ENCODE measurements at places on chromosomes 5 and 9.

GRCh38 chr9:83182071-83182470 lies 119.1 kb upstream of the RASEF start:
- no peak for DNase-seq

GRCh38 chr5:180784497-180785097 lies 18.0 kb downstream of the MGAT1 start:
- peak; percentile 92 for DNase-seq

DNA sequence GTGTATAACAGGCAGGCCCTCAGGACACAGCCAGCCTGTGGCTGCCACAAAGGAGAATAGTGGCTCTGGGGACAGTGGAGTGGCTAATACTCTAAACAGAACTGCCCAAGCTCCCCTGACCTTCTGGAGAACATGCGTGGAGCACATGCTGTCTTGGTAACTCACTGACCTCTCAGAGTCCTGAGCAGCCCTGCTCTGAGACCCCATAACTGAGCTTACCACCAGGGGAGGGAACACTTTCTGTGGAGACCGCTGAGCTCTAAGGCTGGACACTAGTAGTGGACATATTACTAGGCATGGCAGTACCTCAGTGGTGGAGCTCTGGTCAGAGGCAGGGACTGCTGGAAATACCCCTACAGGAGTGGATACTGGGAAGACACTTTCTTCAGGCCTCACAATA lies 60.2 kb upstream of the SPTLC1 start:
- DNase-seq, result no peak

- DNase-seq, result peak; percentile 53
Observed at GRCh38 chr5:58447226-58447625, 12.7 kb downstream of the PLK2 start.

GRCh38 chr5:117461403-117461802 lies 886.8 kb upstream of the SEMA6A start:
- DNase-seq, result no peak

DNA sequence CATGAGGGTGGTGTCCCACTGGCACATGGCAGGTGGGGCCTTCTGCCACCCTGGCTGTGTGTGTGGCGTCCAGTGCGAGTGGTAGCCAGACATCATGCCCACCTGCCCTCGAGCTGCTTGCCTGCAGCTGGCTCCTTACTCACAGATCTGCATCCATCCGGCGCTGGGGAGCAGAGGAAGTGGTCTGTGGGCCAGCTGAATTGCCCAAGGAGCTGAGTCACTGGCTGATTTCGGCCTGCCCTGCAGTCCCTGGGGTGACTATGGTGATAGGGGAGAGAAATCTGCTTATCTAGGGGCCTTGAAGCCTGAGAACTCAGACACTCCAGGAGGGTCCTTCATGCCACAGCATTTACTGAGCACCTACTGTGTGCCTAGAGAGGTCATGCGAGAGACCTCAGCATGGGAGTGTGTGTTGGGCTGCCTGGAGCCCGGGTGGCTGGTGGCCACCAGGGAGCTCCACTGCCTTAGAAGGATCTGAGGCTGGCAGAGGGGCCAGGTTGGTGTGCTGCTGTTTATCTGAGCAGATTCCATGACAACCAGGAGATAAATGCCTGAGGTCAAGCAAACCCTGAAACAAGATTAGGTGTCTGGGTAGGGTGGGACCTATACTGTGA lies 57.1 kb downstream of the SLC22A5 start:
- peak; percentile 96 for DNase-seq

DNA sequence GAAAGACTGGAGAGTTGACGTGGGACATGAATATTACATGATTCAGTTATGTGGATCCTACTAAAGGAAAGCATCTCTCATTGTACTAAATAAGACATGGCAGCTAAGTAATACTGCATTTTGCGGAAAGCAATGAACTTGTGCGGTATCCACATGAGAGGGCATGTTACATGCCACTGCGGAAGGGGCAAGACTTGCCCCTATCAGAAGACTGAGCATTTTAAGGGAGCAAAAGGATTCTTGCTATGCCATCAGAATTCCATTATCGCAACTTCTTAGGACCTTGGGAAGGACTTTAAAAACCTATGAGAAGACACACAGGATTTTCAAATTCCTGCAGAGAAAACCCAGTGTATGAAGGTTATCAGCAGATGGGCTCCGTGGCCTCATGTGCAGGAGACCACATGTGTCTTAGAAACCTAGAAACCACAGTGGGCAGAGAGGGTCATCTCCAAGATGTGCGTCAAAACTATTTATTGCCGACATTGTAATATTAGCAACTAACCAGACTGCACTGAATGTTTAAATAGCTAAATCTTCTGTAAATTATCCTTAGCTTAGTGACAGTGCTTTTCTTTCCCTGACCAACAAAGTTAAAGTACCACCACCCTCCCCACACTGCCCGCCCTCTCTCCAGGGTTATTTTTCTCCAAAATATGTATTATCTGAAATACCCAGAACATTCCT lies 457.7 kb downstream of the ICE1 start:
- no peak for DNase-seq

GRCh38 chr5:112930082-112930344 lies 8.0 kb upstream of the REEP5 start:
- no peak for DNase-seq

DNA sequence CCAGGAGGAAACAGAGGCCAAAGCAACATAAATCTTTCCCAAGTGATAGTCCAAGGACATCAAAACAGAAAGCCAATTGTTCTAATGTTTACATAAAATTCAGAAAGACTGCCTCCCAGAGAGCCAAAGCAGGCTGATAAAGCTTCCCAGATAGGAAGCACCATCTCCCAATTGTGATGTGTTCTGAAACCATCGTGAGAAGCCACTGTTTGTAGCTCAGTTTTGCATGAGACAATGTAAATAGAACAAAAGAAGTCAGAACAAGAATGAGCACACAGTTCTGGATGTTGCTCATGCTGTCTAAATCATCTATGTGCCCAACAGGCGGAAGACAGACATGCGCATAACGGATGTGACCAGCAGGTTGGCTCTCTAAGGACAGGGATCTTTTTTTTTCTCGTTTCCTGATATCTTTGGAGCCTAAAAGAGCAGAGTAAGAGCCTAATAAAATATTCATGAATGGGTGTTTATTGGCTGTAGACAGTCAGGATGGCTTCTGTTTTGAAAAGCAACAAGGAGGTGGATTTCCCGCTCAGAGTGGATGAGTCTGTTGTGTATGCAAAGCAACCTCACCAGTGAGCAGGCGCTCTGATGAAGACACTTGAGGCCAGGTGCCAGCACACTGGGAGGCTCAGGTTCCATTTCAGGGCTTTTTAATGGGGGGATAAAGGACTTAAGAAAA lies 113.6 kb downstream of the GNA14 start:
- peak; percentile 18 for DNase-seq

DNA sequence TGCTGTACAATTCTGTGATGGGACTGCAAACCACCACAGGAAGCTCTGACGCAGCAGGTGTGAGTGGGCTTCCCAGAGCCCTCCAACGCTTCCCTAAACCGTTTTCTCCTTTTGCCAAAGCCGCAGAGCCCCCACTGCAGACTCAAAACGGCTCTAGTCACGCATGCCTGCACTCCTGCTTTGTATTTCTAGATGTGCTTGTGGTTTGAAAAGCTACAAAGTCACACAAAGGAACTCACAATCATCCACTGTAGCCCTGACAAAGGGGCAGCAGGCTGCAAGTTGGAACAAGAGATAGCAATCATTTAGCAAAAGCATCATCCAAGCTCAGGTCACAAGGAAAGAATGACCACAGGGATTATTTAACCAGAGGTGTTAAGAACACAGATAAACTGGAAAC lies 79.3 kb downstream of the PTPN3 start:
- no peak for DNase-seq

DNA sequence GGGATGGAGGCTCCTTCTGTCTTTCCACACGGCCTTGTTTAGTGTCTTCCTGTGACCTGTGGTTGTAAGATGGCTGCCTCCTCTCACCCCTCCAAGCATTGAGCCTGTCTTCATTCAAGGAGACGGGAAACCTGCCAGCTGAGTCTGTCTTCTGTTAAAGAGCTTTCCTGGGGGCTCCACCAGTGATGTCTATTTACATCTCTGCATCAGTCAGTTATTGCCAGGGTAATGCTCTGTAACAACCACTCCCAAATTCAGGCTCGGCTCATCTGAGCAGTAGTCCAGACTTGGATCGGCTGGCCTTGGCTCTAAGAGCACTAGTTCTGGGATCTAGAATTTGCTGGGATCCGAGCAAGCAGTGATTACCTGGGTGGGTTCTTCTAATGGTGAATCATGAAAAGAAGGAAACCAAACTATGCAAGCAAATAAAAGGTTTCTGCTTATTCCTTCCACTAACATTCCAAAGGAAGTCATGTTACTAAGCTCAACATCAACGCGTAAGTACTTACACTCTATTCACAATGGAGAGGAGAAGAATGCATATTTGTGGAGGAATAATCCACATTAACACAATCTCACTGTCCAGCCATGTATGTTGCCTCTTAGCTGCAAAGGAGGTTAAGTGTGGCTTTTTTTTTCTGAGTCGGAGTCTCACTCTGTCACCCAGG lies 61.7 kb downstream of the GALNT12 start:
- DNase-seq, result no peak

GRCh38 chr9:128656416-128657343 lies at the start of gene DYNC2I2:
Gene DYNC2I2 (minus strand): TSS chr9:128656847. CDS start chr9:128656726, 121 bp downstream.
- DNase-seq, result peak; percentile 95

- peak; percentile 91 for DNase-seq
Observed at GRCh38 chr5:37248970-37249814, at the start of gene CPLANE1. Gene CPLANE1 (minus strand): TSS chr5:37249376. CDS start chr5:37247698, 1,678 bp downstream.

DNA sequence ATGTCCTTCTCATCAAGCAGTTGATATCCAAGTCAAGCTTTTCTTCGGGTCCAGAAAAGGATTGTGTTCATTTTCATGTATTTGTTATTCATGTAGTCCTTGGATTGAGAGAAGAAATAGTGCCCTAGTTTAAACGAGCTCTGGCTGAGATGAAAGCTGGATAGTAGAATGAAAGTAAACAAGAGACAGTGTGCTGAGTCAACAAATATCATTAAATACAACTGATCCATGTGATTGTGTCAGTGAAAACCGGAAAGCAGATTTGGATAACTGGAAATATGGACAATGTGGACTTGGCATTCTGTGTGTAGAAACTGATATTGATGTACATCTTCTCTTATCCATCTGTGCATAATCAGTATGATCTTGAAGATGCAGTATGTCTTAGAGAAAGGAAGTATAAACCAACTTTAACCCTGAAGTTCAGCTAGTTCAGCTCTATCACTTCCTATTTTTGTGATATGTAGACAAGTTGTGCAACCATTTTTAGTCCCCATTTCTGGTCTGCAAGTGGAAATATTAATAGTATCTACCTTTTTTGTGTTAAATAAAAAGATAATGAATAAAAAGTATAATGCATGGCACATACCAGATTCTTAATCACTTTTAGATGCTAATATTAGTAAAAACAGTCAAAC lies 4.4 kb downstream of the MUSK start:
- no peak for DNase-seq

DNA sequence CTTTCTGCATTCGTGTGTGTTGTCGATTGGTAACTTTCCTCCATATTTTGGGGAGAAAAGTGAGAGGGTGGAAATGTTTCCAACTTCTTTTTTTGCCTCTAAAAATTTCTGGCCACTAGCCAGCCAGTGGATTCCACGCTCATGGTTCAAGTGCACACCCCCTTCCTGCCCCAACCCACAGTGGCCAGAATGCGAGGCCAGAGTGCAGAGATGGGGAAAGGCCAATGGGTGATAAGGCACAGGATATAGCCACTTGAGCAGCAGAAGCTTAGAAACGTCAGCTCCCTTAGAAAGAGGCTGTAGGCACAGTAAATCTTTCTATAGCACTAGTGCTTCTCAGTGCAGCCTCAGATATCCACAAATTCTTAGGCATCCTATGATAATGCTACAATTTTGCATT lies 75.8 kb upstream of the ADRB2 start:
- peak; percentile 17 for DNase-seq

DNA sequence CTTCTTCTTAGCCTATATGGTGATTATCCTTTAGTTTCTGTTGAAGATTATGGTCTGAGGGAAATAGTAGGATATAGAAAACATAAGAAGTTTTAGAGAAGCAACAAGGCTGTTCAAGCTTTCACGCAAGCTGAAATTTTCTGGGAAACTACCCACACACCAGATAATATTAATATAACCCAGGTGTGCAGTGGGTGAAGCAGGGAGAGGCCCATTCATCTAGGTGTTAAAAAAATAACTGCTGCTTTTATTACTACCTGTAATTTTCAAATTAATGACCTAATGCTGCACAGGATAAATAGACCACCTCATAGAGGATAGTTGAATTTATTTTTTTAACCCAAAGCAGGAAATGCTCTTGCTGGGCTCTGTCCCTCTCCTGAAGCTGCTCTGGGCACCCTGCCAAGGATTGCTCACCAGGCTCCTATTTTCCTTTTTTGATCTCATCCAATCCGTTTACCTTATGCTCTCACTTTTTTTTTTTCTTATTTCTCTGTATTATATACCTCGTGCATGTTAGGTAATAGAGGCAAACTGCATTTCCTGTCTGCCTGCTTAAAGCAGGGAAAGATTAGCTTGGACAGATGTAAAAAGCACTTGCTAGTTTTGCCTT lies 124.3 kb upstream of the SLC12A2 start:
- peak; percentile 94 for DNase-seq

- DNase-seq, result no peak
Observed at GRCh38 chr5:113705657-113706056, 192.2 kb downstream of the YTHDC2 start.

DNA sequence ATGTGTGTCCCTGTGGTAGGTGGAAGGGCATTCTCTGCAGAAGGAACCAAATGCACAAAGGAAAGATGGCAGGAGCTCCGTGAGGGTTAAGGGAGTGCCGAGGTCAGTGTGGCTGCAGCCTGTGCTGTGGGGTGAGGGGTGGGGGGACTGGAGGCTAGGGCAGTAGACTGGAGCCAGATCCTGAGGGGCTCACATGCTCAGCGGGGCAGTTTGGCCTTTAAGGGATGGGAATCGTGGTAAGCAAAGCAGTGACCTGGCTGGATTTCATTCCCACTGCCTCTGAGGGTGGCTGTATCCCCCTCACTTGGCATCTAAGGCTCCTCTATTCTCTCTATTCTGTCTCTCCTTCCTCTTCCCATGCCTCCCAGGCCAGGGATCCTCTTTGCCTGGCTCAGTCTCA lies 15.6 kb downstream of the PITX1 start:
- no peak for DNase-seq

- no peak for DNase-seq
Observed at GRCh38 chr5:36482812-36483211, 123.6 kb upstream of the SLC1A3 start.

DNA sequence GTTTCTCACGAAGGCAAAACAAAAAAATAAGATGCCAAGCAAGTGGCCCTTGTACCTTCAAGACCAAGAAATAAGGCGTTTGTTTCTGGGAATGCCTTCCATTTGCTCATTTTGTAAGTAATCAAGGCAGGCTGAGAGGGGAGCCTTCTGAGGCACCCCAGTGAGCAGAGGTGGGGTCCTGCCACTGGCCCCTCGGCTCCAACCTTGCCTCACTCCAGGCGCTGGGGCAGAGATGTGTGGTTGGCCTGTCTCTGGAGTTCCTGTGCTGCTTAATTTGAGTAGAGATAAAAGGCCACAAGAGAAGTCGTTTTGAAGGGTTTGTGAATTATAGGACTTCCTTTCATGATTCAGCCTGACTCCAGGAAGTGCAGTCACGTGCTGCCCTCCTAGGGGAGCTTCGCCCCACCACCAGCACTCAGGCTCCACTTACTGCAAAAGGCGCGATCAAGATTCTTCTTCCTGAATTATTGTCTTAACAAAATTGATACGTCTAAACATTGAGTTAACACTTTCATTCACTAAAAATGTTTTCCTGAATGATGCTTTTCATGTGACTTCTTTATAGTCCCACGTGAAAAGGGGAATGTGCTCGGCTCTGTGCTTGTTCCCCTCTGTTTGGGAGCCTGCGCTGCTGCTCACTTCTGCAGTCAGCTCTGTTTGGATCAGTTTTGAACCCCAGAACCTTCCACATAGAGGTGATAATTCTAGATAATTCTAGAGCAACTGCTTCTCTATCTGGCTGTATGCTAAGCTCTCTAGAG lies 13.7 kb downstream of the SYK start:
- no peak for DNase-seq

Measured in cardiac fibroblast (primary cell).